DMS 273 treated with DMSO at 0.1 percent for 48 hours (cell line): ENCODE measurements at places on chromosomes 16 and 17.

- no peak for DNase-seq
These were observed 21.8 kb downstream of the TBX2 start for GRCh38 chr17:61421460-61421859.

GRCh38 chr16:23689442-23690187, 10.9 kb downstream of the PLK1 start:
- no peak for DNase-seq

DNA sequence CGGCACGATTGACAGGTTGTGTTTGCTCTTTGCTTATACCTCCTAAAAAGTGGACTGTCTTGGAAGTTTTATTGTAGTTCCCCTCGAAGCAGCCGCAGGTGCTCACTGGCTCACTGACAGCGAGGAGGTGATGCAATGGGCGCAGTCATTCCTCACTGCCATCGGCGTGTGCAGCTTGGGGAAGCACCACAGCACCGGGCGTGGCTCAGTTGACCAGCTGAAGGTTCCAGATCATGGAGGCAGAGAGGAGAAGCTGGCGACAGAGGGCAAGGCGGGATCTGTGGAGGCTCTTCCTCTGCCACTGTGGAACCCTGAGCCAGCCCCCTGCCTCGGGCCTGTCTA, 72.1 kb upstream of the TNRC6C start:
- DNase-seq, result no peak

GRCh38 chr17:17928398-17929287, 43.6 kb downstream of the TOM1L2 start:
- DNase-seq, result no peak

DNA sequence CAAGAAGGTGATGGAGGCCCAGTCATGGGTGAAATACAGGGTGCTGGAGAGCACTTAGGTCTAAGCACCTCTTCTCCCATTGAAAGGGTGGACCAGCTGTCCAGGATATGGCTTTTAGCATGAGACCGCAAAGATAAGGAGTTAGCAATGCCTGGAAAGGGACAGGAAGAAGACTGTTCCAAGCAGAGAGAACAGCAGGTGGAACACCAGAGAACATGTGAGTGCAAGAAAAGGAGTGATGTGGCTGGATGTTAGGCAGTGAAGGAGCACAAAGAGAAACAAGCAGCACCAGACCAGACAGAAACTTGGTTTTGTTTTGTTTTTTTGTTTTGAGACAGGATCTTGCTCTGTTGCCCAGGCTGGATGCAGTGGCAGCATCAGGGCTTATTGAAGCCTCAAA, 45.4 kb upstream of the CCL1 start:
- DNase-seq, result no peak

GRCh38 chr16:56606071-56606475, 2.3 kb upstream of the MT2A start:
- no peak for DNase-seq

GRCh38 chr16:30473231-30474073, 910 bp downstream of the ITGAL start:
- no peak for DNase-seq

GRCh38 chr16:7614021-7614795, 281.6 kb downstream of the RBFOX1 start:
- DNase-seq, result no peak

- DNase-seq, result no peak
These were observed 103.9 kb downstream of the GNAO1 start for GRCh38 chr16:56295059-56295665.

DNA sequence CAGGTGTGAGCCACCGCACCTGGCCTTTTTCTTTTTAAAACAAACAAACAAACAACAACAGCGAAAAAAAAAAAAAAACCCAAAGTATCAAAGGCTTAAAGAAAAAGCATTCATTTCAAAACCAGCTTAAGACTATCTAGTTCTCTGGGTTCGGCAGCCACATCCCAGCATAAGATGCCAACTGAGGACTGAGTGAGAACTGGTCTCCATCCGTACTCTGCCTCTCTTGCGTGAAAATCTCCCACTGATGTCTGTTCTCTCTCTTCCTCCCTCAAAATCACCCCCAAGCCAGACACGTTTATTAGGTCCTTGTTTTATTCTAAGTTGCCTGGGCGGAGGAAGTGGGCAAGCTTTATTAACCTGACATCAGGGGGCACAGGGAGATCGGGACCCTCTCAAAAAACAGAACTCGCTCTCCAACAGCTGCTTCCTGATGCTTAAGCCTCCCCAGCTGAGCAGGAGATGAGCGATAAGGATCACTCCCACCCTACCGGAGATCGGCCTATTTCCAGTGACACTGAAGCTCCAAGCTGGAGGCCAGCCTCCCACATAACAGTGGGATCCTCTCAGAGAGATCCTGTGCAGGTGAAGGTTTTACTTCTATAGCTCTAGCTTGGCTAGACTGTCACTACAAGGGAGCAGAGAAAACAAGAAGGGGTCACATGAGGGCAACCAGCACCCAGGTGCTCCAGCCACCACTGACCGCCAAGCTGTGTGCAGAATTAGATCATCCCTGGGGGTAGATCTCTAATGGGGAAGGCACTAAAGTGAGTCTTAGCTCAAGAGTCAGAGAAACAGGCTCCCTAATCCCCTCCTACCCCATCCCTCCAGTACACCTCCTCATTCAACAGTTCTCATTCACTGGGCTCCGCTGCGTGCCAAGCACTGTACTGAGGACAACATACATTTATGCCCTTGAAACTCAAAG, 13.6 kb downstream of the CDC42EP4 start:
- no peak for DNase-seq

- DNase-seq, result no peak
These were observed 13.6 kb upstream of the FAM20A start for GRCh38 chr17:68614718-68615117.

DNA sequence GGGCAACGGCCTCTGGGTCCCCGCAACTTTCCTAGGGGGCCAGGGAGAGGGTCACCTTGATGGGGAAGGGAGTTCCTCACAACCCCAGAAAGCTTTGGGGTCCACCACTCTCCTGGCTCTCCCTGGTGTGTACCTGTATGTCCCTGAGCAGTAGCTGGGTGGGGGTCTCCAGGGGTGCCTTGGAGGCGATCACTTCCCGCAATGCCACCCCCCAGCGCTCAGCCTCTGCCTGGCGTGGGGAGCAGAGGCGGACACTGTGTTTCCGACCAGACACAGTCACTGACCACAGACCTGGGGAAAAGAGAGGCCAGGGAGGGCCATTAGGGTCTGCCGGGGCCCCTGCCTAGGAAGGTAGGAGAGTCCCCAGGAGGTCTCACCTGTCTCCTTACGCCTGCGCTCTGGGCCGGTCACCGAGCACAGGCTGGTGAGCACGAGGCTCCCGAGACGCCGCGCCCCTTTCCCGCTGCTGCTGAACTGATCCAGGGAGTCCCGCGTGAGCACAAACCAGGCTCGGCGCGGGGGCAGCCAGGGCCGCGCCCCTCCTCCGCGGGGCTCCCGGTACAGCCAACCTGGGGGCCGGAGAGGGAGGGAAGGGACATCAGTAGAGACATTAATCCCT, 3.4 kb downstream of the PLEKHH3 start:
- DNase-seq, result no peak

DNA sequence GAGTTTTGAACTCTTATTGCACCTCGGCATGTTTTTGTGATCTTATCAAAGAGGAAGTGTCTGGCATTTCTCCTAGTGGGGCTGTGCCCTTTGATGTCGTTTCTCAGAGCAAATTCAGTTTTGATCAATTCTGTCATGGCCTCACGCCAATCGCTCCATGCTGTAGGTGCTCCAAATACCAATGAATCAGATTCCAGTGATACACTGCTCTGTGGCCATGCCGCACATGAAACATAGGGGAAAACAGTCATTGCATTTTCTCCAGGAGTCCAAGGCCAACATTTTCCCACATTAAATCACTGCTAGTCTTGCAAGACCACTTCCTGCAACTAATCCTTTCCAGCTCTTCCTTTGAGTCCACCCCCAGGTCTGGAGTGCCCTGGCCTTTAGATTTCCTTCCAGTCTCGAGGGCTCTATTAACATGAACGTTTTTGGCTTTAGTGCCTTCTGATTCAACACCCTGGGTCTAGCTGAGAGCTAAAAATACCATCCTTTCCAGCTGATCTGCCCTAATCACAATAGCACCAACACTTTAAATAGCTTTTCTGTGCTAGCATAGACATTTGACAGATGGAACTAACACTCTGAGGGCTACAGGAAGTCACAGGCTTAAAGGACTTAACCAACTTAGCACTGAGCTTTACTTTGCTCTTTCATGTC, 18.2 kb upstream of the RASL10B start:
- DNase-seq, result no peak

DNA sequence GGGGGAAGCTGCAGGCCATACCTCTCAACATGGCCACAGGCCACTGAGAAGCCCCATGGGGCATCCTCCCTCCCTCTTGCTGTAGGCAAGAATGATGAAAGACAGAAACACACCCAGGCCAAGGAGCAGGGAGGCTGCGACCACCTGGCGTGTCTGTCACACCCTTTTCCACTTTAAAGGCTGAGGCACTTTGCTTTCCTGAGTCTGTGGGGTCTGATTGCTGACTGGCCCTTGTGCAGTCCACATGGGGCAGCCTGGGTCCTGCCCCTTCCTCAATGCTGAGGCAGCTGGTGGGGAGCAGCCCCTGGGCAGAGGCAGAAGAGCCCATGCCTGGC, 8.7 kb downstream of the TMEM204 start:
- DNase-seq, result no peak

DNA sequence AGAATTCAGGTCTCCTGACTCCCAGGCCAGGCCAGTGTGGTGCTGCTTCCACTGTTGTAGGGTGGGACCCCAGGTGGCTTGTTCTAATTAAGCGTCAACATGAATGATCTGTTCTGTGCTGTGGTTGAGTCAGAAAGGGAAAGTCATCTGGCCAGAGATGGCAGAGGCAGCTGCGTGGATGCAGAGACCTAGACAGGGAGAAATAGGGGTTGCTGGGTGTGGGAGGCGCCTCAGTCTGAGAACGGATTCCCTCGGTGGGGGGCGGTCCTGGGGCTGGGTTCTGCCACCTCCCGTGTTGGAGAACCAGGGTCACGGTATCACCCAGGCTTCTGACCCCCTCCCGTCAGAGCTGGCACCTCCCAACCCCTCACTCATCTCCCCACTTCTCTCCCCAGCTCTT, 5.6 kb downstream of the FBRS start:
- DNase-seq, result no peak

DNA sequence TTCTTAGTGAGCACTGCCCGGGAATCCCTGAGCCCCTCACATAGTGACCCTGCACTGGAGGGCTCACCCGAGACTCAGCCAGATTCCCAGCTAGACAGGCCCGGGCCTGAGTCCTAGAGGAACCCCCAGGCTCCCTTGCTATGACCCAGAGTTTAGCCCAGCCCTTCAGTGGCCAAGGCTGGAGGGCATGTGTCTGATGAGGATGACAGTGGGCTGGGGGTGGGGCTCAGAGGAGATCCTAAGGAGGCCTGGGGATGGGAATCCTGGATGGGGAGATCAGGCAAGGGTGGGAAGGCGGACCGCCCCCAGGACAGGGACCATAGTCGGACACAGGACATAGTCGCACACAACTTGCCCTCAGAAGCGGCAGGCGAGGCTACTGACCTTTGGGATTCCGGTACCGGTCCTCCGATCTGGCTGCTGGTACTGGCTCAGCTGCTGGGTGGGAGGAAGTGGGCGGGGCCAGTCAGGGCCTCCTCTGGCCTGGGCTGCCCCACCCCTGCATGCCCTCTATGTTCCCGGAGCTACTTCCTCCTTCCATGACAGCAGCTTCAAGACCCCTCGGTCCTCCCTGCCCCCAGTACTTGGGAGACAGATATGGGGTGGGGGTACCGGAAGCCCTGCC, 1.1 kb downstream of the CD79B start:
- no peak for DNase-seq

- DNase-seq, result no peak
These were observed 48.4 kb downstream of the BMERB1 start for GRCh38 chr16:15482748-15483298.

DNA sequence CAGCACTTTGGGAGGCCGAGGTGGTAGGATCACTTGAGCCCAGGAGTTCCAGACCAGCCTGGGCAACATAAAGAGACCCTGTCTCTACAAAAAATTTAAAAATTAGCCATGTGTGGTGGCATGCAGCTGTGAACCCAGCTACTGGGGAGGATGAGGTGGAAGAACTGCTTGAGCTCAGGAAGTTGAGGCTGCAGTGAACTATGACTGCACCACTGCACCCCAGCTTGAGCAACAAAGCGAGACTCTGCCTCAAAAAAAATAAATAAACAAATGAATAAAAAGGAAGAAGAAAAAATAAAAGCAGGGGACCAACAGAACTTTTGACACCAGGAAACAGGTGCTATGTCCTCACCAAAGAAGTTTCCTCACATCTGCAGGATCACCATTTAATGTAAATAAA, 14.2 kb downstream of the TERF2 start:
- DNase-seq, result no peak

GRCh38 chr16:49068224-49068623, 213.4 kb downstream of the CBLN1 start:
- DNase-seq, result no peak

GRCh38 chr16:67432506-67432890, 1.6 kb downstream of the HSD11B2 start:
- no peak for DNase-seq

- DNase-seq, result no peak
These were observed 6.8 kb upstream of the SULT1A1 start for GRCh38 chr16:28616636-28617035.

DNA sequence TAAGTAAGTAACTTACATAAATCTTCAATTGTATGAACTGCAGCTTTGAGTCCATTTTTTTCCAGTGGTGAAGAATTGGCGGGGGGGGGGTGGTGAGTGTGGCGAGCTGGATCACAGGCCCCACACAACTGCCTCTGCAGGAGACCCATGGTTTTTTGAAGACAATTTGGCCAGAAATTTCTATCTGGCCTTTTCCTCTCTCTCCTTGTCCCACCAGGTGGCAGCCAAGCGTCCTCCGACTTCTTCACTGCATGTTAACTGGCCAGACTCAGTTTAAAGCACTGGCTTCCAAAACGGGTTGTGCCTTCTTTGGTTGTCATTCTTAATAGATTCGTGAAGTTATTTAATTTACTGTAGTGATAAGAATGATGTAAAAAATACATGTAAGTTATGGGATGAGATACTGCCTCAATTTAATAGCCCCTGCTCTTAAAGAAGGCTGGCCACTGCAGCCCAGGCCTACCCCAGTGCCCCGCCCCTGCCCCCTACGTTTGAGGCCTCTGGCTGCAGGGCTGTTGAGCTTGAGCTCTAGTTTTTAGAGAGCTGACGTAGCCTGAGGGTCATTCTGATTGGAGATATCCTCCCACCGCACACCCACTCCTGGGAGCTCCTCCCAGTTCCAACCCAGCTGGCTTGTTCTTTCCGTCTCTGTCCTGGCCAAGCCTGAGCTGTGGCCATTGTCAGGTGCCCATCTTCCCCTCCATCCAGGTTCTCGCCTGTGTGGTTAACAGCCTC, 36.4 kb downstream of the AKAP1 start:
- no peak for DNase-seq
